ENCODE measurements at places on chromosomes 6 and 20. TPM values are rescaled to one million over a fixed set of nuclear protein-coding genes. Genes with fewer than 3 reads are reported as not detected.

Gene ULBP3
- total RNA-seq = 16.7 TPM

Gene NHLRC1
- total RNA-seq = 2.1 TPM

Gene BPIFB6
- not detected for total RNA-seq

Gene CPNE5
- not detected for total RNA-seq

Gene OPRL1
- total RNA-seq = 0.19 TPM

Gene KHDC1
- total RNA-seq = 2.3 TPM

Gene ARHGAP40
- not detected for total RNA-seq

Gene C6orf141
- total RNA-seq = not detected

Gene HLA-DQA2
- not detected for total RNA-seq

Gene CCN6
- total RNA-seq = not detected

Gene FAM210B
- total RNA-seq = 31.4 TPM

Gene JPH2
- total RNA-seq = 0.96 TPM

Gene DNAH8
- under 0.01 TPM for total RNA-seq

Gene DACT2
- 2.7 TPM for total RNA-seq

Gene TMEM170B
- total RNA-seq = 1.7 TPM

Gene ZSCAN12
- 5.8 TPM for total RNA-seq

Gene BTN1A1
- under 0.01 TPM for total RNA-seq

Gene SPATA2
- total RNA-seq = 1.7 TPM
